ENCODE measurements at places on chromosomes 5 and 9. TPM values are rescaled to one million over a fixed set of nuclear protein-coding genes. Genes with fewer than 3 reads are reported as not detected.

The GARIN3 gene
- total RNA-seq: 0.50 TPM

- no peak for DNase-seq
- no peaks in the 10 kb centered on the region for H3K27me3 ChIP-seq
- H3K36me3 ChIP-seq: no peaks in the 10 kb centered on the region
- no peak overlapping the region for H3K4me3 ChIP-seq
- no peaks in the 10 kb centered on the region for H3K4me1 ChIP-seq
Measured at GRCh38 chr5:89967771-89968444, 441.6 kb downstream of the CETN3 start.

GRCh38 chr5:143059976-143060765, 290.0 kb downstream of the ARHGAP26 start:
- no peak for DNase-seq
- no peaks in the 10 kb centered on the region for H3K4me1 ChIP-seq
- H3K4me3 ChIP-seq: no peak overlapping the region
- H3K27me3 ChIP-seq: no peaks in the 10 kb centered on the region

GRCh38 chr5:149370878-149371277, 8.2 kb downstream of the IL17B start:
- DNase-seq: no peak
- H3K4me3 ChIP-seq: no peak overlapping the region
- H3K27me3 ChIP-seq: no peaks in the 10 kb centered on the region
- H3K27ac ChIP-seq: no peak overlapping the region
- no peaks in the 10 kb centered on the region for H3K36me3 ChIP-seq

DNA sequence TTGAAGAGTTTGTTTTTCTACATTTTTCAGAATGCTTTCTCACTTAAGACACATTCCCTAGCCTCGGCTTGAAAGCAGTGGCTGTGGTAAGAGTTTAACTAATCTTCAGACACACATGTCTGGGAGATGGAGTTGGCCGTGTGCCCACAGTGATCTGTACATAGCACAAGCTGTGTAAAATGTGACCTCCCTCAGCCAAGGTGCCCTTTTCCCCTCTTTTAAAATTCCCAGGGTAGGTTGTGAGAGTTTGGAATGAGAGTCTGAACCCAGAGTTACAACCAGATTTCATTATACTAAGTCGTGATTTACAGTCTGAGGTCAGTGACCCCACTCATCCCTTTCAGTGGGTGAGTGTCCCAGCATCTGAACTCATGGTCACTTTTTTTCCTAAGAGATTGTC, 230.4 kb downstream of the DOCK8 start:
- no peak overlapping the region for H3K27ac ChIP-seq
- no peaks in the 10 kb centered on the region for H3K27me3 ChIP-seq
- peaks cover 51% of the 10 kb centered on the region for H3K36me3 ChIP-seq
- no peak overlapping the region for H3K4me3 ChIP-seq
- DNase-seq: no peak

- H3K4me1 ChIP-seq: peaks cover 17% of the 10 kb centered on the region
- H3K27me3 ChIP-seq: no peaks in the 10 kb centered on the region
- no peak overlapping the region for H3K27ac ChIP-seq
- H3K36me3 ChIP-seq: no peaks in the 10 kb centered on the region
Measured at GRCh38 chr5:138949988-138950387, 74.9 kb upstream of the LRRTM2 start.

GRCh38 chr5:59446356-59446755, 447.2 kb downstream of the PDE4D start:
- H3K4me1 ChIP-seq: no peaks in the 10 kb centered on the region
- H3K27me3 ChIP-seq: no peaks in the 10 kb centered on the region
- H3K4me3 ChIP-seq: no peak overlapping the region
